Posterior cingulate gyrus (tissue), 11 donors: ENCODE measurements at places on chromosomes 2 and 18.
A peak's percentile ranks its signal among the peaks of the same experiment; 100 is the strongest.

- DNase-seq, result no peak
Observed at GRCh38 chr2:134682726-134683125, 36.1 kb downstream of the TMEM163 start.

DNA sequence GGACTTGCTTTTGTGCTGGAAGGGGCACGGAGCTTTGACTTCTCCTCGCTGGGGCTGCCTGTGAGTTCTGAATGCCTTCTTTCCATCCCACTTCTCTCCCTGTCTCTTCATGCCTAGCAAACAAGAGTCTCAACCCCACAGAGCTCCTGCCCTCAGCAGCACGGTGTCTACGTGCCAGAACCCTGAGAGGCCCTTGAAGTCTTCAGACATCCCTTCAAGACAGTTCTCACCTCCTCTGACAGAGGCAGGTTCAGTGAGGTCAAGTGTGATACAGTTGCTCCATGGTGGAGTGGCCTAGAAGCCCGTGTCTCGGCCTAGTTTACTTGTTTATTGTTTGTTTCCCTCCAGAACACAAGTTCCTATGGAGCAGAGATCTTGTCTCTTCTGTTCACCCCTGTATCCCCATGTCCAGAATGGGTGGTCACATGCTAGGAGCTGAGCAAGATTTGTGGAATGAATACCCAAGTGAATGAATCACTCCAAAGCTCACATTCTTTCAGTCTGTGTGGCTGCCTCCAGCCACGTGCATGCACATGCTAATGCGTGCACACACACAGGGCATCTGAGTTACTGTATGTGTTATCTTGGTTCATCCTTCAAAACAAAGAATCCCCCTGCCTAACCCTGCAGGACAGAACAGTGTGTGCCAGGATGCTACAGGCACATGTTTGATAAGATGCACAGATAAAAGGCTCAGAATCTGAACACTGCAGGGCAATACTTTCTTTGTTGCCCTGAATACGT, 391.6 kb downstream of the NBAS start:
- no peak for DNase-seq

GRCh38 chr2:105869341-105869740, 124.6 kb downstream of the NCK2 start:
- no peak for DNase-seq

- peak; percentile 74 for DNase-seq
Observed at GRCh38 chr2:86518481-86518880, 44.8 kb downstream of the CHMP3 start.
